ENCODE measurements at places on chromosomes 12 and 14.

DNA sequence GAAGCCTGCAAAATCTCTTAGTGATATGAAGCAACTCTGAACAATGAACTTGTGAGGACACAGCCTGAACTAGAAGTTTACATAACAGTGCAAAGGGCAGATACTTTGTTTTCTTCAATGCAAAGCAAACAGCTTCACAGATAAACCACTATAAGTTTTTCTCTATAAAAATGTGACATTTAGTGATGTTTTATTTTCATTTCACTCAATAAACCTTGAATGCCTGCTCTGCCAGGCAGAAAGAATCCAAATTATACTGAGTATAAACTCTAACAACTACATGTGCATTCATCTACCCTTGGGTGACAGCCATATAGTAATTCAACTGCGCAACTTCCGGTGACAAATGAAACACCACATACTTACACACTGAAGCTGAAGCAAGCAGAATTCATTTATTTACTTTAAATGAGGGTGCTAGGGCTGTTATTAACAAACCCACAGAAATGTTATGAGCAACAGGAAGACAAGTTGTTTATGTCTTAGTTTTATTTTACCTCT is 10.3 kb downstream of the DCP1B start:
- peak; percentile 94 for DNase-seq

DNA sequence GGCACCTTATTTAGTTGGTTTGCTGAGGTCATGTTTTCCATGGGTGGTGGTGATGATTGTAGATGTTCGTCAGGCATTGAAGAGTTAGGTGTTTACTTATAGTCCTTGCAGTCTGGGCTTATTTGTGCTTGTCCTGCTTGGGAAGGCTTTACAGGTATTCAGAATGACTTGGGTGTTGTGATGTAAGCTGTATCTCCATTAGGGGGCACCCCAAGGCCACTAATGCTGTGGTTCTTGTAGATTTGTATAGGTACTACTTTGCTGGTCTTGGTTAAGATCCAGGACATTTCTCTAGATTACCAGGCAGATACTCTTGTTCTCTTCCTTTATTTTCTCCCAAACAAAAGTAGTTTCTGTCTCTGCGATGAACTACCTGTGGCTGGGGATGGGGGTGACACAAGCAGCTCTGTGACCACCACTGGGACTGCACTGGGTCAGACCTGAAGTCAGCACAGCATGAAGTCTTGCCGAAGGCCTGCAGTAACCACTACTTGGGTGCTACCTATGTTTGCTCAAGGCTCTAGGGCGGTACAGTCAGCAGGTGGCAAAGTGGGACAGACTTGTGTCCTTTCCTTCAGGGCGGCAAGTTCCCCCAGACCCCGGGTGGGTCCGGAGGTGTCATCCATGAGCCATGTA is 35.8 kb upstream of the FBXO33 start:
- peak; percentile 48 for DNase-seq

- peak; percentile 52 for DNase-seq
Observed at GRCh38 chr12:70267550-70267949, 24.3 kb downstream of the CNOT2 start.

- no peak for DNase-seq
Observed at GRCh38 chr14:49614196-49614595, 6.2 kb downstream of the RPL36AL start.

DNA sequence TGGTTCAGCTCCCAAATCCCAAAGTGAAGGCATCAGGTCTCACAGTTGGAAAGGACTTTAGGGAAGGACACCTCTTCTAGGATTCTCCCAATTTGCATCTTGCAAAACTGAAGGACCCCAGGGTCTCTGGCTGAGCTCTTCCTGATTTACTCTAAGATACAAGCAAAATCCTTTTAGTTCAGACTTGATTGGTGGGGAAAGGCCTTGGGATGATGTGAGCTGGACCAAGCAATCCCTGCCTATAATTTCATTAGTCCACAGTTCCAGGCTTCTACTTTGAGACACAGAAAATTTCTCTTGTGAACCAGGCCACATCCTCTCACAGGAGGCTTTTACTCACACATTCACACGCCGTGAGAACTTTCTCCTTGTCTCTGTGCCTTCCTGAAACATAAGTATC is 23.6 kb upstream of the VWF start:
- no peak for DNase-seq

DNA sequence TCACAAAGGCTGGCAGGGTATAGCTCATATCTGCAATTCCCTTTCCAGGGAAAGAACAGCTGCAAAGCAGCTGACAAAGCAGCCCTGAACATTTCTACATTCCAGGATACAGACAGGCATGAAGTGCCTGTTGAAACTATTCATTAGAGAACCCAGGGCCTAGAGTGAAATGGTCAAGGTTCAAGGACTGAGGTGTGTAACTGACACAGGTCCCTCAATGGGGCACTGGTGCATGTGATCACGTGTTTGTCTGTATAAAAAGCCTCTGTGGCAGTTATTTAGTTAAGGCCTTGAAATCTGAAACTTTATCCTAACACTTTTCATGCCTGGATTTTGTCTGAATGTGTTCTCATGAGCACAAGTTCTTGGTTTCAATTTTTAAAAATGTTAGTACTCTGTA is 47.1 kb downstream of the GIT2 start:
- DNase-seq: peak; percentile 64

DNA sequence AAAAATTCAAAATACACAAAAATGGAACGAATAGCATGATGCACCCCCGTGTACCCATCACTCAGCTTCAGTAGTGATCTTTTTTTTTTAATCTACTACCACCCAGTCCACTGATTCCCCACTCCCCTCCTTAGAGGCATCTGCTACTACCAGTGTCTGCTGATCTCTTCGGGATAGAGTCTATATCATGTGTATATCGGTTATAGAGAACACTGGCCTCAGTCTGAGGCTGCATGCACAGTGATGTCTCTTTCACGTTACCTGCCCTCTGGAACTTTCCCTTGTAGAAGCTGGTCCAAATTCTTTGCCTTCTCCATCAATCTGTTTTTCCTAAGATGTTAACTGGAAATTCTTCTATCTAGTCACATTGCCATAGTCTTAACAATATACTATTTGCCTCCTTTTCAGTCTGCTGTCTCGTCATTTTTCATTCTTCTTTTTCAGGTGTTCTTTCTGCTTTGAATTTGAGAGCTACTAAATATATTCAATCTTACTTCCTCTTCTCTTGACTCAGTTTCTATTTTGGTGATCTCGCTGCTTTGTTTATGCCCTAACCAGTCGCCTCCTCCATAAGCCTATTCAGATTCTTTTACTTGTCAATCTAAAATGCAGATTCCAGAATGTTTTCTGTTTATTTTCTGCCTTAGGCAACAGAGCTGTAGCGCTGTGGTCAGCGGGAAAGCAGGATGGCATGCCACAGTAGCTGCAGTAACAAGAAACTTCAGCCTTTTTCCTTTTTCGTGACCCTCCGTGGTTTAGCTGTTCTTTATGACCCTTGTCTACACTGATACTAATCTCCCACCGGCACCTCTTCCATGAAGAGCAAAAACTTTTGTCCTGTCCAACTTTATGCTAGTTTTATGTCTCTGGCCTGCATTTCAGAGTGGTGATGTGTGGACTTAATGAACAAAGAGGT is 67.0 kb downstream of the FBXW8 start:
- peak; percentile 24 for DNase-seq

DNA sequence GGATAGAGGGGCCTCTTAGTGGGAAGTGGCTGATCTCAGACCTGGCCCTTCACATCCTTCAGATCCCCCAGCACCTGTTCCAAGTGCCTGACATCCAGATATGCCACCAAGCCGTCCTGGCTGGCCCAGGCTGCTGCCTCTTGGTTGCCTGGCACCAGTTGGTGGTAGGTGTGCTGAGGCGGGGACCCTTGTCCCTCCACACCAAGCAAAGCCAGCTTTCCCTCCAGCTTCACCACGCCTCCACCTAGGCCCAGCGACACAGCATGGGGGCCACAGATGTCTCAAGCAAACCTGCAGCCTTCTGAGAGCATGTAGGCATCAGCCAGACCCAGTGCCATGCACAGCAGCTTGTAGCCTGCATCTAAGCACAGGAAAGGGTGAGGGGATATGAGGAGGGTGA is 3.5 kb upstream of the CD63 start:
- no peak for DNase-seq

- DNase-seq: no peak
Observed at GRCh38 chr14:82422230-82422629, 888.6 kb upstream of the SEL1L start.

GRCh38 chr12:26251600-26251999 is 56.2 kb downstream of the SSPN start:
- DNase-seq: peak; percentile 39

- DNase-seq: no peak
Observed at GRCh38 chr12:24554612-24555295, 394.1 kb downstream of the BCAT1 start.

GRCh38 chr12:98388126-98388525 is 127.3 kb upstream of the TMPO start:
- no peak for DNase-seq

- DNase-seq: peak; percentile 100
Observed at GRCh38 chr14:77032844-77033621, 4.5 kb upstream of the IRF2BPL start.

DNA sequence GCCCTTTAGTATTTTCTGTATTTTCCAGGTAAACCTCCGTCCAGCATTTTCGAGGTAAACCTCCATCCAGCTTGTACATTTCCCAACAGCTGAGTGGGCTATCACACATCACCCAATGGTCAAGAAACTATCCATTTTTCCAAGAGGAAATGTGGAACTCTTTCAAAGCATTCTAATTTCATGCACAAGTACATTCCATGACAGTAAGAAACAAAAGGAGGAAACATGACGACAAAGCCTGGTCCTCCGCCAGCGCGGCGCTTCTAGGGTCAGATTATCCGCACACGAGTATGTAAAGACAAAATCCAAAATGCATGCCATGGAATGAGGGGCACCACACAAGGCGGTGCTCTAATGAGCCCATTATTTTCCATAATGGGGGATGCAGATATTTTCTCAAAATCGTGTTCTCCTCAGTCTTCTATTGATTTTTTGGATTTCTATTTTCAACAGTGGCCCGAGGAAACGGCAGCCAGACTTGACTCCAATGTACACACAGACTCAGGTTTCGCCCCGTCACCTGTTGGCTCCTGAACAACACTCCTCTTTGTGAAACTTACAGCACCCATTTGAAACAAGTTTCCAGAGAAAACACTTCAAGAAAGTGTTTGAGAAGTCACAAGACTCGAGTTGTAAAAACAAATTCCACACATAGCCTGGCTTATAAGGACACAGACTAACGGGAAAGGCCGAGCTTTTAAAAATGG is 107.4 kb downstream of the PRICKLE1 start:
- DNase-seq: peak; percentile 25

DNA sequence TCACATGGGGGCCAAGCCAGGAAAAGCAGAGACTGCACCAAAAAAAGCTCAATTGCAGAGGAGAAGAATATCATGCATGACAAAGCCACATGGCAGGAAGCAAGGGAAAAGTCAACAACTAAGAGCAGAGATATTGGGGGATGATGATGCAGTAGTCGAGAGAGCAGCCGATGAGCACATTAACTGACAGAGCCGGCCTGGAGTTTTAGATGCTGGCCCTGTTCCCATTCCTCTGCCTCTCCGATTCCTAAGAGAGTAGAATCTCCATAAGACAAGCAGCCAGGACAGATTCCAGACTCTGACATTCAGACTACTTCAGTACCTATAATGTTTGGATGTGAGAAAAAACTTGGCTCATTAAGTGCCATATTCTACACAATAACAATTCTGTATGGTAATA is 155.9 kb downstream of the KCNH5 start:
- no peak for DNase-seq

GRCh38 chr12:66241061-66242043 is 52.3 kb downstream of the IRAK3 start:
- DNase-seq: peak; percentile 97

GRCh38 chr12:1913377-1914113 is 4.9 kb downstream of the CACNA2D4 start:
- no peak for DNase-seq

GRCh38 chr12:72677139-72677538 is 405.0 kb downstream of the TRHDE start:
- no peak for DNase-seq

- DNase-seq: no peak
Observed at GRCh38 chr12:53208435-53208834, 1.4 kb upstream of the ITGB7 start.

- no peak for DNase-seq
Observed at GRCh38 chr12:46499901-46500300, 127.3 kb upstream of the SLC38A2 start.

GRCh38 chr12:56804169-56804568 is 41.0 kb downstream of the HSD17B6 start:
- no peak for DNase-seq

GRCh38 chr14:100896369-100897060 is 7.0 kb downstream of the RTL1 start:
- no peak for DNase-seq

GRCh38 chr14:105282098-105282725 is 18.6 kb downstream of the BRF1 start:
- DNase-seq: no peak

DNA sequence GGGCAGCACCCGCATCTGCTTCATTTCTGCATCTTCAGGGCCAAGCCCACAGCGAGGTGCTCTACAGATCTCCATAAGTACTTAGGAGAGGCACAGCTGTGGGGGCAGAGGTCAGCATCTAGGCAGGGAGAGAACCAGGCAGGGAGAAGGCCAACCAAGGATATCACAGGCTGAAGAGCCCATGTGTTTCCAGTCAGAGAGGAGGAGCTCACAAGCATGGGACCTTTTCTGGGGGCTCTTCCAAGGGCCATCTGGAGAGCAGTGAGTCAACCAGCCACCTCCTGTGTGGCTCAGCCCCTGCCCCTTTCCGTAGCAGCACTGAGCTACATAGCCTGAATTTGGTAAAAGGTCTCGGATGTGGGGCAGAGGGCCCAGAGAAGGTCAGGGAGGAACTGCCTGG is 78.5 kb downstream of the ARL6IP4 start:
- DNase-seq: no peak

All from amniotic epithelial cell (primary cell).